8988T (cell line): ENCODE measurements at places on chromosomes 2 and 18.

DNA sequence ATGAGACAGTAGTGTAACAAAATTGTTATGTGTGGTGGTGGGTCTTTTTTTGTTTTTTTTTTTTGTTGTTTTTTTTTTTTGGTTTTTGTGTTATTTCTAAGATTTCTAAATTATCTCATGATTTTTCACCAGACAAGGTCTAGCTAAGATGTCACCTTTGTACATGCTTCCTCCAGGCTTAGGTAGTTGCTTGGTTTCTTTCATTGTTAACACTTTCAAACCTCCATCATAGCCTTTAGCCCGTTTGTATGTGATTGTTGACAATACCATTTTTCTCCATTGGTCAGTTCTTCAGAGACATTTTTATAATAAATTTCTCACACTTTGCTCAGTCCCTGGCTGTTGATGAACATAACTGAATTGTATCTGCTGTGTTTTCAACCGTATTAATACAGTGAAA, 2.2 kb downstream of the RELCH start:
- no peak for DNase-seq

GRCh38 chr18:34457761-34458160, 233.0 kb upstream of the NOL4 start:
- no peak for DNase-seq

DNA sequence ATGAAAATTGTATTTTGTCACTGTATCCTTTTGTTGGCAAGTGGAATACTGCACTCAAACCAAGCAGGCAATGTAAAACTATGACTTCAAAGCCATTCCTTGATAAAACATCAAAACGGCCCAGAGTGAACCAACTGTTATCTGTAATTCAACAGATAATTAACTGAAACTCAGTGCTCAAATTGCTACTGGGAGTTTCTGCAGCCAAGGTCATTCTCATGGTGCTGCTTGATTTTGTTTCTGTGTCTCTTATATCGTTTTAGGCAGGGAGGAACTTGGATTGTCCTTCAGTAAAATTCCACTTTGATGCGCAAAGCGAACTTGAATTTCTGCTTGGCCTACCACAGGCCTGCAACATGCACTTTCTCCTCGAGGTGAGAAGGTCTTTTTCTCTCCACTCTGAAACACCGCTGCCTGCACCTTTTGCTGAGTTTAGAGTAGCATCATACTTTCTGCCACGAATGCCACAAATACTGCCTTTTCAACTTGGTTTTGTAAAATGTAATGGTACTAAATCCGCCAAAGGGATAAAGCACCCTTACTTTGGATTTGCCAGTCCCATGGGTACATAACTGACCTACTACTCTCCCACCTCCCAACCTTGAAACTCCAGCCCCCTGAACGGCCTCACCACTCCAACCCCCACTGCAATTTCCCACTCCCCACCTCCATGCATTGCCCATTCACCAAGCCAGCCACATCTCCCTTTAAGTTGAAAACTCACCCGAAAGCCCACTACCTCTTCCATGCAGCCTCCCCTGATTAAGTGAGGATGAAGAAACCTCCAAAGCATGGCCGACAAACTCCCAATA, 204.7 kb downstream of the TGIF1 start:
- no peak for DNase-seq

DNA sequence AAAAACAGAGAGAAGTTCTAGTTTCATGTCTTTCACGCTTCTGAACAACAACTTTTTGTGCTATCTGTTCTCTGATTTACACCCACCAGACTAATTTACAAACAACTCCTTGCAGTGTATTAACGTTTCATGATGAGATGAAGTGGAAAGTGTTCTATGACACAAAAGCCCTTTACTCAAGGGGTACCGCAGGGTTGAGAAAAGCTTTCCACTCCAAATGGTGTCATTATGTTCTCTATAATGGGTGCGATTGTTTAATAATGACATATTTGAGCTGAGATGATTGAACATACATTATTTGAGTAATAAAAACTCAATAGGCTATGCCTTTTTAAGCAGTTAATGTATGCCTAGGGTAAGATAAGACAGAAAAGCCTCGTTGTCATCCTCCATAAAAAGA, 76.3 kb downstream of the ACTR3 start:
- DNase-seq = no peak

DNA sequence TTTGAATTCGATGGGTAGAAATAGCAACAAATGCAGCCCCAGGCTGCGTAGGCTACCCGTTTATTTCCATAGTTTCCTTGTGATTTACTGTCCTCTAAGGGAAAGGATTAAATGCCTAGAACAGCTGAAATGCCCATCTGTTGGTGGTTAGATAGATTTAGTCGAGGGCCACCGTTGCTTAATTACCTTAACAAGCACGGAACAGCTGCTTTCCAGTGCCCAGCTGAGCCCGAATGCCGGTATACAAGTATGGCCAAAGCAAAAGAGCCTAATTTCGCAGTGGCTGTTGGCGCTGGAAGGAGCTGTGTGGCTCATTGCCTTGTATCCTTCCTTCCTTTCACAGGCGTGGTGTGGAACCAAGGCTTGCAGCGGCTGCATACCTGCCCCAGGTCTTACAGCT, 109.1 kb downstream of the CABLES1 start:
- DNase-seq = no peak
